ENCODE measurements at places on chromosomes 7 and 10. TPM values are rescaled to one million over a fixed set of nuclear protein-coding genes. Genes with fewer than 3 reads are reported as not detected.

Gene GIMAP1
- total RNA-seq: 14.1 TPM

Gene C10orf105
- 0.31 TPM for total RNA-seq

Gene GATA3
- 91.9 TPM for total RNA-seq

Gene PLXNA4
- total RNA-seq: 9.5 TPM

Gene ZNF316
- 39.9 TPM for total RNA-seq

Gene SPDYE2B
- not detected for total RNA-seq

Gene DHX32
- total RNA-seq: 5.8 TPM

Gene CALML5
- not detected for total RNA-seq

Gene INHBA
- not detected for total RNA-seq

Gene CTTNBP2
- 0.39 TPM for total RNA-seq

Gene AASS
- 1.6 TPM for total RNA-seq

Gene LOXL4
- total RNA-seq: not detected

Gene FAM25A
- total RNA-seq: not detected

Gene RBP3
- not detected for total RNA-seq

Gene ZNF25
- 8.3 TPM for total RNA-seq

Gene HHEX
- total RNA-seq: 4.9 TPM

DNA sequence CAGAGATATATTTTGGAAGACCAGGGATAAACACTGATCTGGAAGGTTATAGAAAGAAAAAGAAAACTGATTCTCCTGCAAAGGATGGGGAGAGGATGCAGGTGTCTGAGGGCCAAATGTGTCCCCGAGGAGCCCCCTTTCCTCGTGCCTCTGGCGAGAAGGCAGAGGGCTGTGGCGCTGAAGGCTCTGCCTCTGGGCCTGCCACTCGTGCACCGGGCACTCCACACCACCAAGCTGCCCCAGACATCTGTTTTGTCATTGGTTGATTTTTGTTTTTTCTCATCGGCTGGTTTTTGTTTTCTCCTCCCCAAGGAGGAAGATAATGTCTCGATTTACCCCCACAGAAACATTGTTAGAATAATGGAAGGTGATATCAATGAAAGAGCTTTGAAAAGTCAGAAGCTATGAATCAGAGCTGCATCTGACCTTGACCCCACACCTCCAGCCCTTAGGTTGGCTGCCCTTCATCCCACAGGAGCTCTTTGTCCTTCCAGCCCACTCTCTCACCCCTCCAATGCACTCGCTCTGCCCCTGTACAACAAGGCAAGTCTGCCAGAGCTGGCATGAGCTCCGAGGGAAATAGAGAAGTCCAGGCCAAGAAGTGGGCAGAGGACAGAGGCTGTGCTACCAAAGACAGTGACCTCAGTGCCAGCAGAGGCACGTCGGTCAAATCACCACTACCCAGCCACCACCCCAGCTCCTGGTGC is 124.8 kb downstream of the TCERG1L start:
- no peak for DNase-seq

GRCh38 chr7:28107960-28108359 is 72.6 kb downstream of the JAZF1 start:
- no peak for DNase-seq

DNA sequence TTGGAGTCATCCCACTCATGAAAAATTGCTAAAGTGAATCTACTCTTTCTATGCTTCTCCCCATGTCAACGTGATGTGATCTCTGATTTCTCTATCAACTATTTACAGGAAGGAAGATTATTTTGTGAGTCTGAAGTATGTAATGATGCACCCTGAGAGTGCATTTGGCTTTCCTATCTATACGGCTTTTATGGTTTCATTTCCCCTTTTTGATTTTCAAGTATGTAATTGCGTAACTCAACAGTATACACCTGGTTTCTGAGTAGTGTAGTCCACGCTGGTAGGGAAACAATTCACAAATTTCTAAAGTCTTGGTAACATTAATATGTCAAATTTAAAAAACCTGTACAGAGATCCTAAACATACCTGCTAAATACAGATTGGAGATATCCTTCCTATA is 194.7 kb upstream of the SEMA3A start:
- DNase-seq: no peak

DNA sequence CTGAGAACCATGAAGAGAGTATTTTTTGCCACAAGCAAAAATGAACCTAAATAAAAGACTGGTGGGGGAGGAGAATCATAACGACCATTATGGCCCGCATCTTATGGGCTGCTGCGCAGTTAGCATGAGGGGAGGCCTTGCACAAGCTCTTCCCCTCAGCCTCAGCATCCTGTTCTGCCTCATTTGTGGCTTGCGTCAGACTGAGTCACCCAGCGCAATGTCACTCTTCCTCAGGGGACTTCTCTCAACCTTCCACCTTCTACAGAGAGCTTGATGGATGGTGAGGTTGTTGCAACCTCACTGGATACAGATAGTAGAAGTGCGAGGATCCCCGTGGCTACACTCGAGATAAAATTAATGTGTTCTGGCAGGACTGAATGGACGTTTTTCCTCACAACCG is 16.8 kb upstream of the GPR15LG start:
- DNase-seq: no peak

GRCh38 chr10:81708416-81708815 is 166.6 kb upstream of the NRG3 start:
- DNase-seq: no peak

DNA sequence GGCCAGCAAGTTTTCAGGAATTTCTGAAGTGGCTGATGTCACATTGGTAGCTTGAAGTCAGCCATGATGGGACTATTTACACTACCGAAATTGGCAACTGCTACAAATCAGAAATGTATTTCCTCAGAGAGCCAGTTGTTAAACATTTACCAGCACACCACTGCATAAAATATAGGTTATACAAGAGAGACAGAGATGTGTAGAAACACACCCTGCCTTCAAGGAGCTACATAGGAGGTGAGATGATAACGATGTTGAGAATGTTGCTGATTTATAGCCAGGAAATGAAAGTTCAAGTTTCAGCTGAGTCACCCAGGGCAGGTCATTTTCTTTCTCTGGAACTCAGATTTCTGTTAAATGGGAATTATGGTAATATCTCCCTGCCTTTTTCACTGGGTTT is 46.0 kb upstream of the TCF7L2 start:
- DNase-seq: no peak

- DNase-seq: no peak
Measured at GRCh38 chr7:105189859-105190492, 176.0 kb downstream of the KMT2E start.

DNA sequence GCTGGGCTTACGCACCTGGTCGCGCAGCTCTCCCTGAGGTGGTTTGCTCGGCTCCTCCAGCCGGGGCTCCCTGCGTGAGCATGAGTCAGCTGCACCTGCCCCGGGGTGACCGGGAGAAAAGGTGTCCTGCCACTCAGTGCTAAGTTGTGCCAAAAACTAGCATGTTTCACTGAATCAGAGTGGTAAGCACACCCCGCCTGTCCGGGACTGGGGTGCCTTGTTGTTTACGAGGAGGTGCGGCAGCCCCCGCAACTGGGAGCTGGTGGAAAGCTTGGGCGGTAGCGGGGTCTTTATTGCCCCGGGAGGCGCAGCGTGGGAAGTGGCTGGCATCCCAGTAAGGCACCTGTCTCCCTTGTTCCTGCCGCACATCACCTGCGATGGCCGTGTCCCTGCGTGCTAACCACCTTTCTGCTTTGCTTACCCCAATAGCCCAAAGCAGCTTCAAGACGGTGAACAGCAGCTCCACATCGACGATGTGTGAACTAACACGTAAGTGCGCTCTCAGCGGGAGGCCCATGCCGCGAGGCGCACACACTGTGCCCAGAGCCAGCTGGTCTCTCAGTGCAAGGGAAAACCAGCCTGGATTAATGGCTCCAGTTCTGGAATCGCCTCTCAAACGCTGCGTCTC is 506.6 kb upstream of the FOXK1 start:
- DNase-seq: no peak

- DNase-seq: no peak
Measured at GRCh38 chr7:33716581-33717477, 188.5 kb upstream of the BMPER start.

DNA sequence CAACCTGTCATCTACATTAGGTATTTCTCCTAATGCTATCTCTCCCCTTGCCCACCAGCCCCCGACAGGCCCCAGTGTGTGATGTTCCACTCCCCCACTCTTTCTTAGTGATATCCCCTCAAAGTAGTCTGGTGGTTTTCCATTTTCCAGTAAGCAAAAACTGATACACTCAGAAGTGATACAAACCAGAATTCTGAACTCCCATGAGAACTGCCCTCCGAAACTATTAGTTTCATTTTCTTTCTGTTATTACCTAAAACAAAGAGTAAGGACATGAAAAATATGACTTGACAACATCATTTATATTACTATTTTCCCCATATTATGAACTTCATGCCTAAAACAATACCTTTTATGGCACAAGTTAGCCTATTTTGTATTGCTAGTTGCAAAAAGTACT is 175.0 kb downstream of the OTUD1 start:
- DNase-seq: no peak

DNA sequence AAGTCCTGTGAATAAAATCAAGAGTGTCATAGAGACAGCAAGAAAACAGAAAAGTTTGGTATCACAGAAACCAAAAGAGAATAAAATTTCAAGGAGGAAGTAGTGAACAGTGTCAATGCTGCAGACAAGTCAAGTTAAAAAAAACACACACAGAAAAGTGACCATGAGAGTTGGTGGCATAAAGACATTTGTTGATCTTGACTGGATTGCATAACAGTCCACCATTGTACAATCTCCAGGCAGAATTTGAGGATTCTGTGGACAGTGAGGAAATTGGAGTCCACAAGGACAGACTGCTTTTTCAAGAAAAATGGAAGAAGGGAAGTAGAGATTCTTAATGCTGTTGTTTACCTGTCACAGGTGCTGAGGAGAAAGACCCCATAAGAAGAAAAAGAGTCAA is 412.5 kb downstream of the PLXDC2 start:
- DNase-seq: no peak

DNA sequence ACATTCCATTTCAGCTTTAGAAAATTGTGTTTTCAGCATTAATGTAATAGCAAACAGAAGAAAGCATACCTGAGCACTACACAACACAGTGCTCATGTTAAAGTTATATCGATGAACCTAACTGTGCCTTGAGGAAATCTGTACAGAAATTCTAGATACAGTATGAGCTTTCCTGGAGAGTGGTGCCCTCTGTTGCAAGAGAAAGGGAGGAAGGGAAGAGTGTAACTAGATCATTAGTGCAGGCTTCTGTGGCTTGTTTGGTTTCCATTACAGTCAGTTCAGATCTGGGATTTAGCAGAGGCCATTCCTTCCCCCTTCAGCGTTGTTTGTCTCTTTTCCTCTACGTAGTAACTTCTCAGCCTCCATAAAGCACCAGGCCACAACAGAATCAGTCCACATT is 139.7 kb downstream of the HTR7 start:
- no peak for DNase-seq

DNA sequence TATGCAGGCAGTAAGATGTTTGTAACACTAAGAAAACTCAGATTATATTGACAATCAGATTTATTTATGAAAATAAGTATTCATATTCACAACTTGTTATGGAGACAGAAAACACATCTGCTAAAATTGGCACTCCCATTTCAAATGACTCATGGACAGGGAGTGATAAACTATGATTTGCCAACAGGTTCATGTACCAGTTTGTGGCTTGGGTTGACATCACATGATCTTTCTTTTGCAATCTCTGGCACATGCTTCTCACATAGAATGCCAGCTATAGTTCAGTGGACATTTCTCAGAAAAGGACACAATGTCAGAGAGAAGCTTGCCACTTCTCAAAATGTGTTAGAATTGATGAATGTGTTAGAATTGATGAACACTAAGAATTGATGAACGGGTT is 663.2 kb upstream of the ANKRD30A start:
- no peak for DNase-seq

GRCh38 chr10:65827359-65827758 is 1098.5 kb upstream of the LRRTM3 start:
- no peak for DNase-seq

DNA sequence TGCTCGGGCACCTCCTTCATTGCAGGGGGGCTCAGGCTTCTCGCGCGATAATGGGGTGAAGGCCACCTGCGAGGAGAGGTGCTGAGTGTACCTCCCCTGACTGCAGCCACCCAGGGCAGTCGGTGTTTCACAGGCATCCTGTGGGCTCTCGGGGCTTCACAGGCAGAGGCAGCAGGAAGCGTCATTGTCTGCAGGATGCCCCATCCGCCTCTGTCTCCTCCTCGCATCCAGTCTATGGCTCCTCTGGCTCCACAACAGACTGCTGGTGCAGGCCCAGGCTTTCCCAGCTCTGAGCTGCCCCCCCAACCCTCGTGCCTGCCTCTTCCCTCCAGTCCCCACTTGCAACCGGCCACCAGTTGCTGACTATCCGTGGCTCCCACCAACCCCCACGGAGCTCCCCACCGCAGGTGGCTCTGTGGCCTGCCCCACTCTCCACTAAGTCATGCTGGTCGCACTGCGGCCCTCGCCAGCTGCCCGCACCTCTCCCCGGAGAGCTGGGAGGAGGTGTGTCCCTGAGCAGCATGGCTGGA is 36.5 kb downstream of the CAMK2B start:
- peak; percentile 8 for DNase-seq

DNA sequence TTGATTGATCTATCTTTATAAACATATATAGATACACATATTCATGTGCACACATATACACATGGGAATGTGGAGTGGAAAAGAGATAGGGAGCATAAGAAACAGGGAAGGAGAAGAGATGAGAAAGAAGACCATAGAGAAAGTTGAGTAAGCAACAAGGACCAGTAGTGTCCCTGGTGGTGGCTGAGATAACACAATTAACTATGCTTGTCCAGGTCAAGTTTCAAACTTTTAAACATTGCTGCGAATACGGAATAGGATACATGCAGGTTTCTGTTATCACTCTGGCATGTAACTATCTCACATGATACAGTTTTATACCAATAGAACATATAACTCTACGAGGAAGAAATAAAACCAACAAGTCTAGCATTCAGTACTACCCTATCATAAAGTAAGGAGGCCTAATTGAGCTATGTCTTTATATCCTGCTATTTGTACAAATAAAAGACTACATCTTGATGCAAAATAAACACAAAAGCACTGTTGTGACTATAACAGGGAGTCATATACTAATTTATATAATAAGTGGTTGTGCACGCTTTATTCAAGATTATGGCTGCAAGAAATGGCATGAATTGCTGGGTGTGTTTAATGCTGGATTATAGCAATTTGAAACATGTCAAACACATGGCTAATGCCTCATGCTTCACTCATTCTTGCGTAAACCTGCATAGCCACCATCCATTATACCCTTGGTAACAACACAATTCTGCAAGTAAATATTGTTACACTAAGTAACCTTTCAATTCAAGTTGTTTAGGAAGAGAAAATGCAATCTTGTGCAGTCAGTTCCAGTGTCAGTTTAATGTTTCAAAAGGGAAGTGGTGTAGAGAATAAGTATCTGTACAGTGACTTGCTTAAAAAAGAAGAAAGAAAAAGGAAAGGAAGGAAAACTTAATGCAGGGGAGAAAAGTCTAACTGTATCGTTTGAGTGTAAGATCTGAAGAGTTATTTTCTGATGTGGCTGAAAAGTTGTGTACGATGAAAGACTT is 8.2 kb downstream of the FOXP2 start:
- no peak for DNase-seq

GRCh38 chr10:14737808-14738545 is 36.7 kb downstream of the FAM107B start:
- no peak for DNase-seq

- DNase-seq: no peak
Measured at GRCh38 chr10:131843881-131844284, 56.9 kb upstream of the PPP2R2D start.

GRCh38 chr10:113020838-113021237 is 70.8 kb downstream of the TCF7L2 start:
- no peak for DNase-seq

- no peak for DNase-seq
Measured at GRCh38 chr7:77707504-77707992, 11.3 kb downstream of the RSBN1L start.

- DNase-seq: no peak
Measured at GRCh38 chr7:47472444-47473157, 109.3 kb downstream of the TNS3 start.

- DNase-seq: no peak
Measured at GRCh38 chr10:43373461-43373860, 2.0 kb downstream of the FXYD4 start.

Data from T-helper 17 cell (primary cell).